Activated naive CD8-positive, alpha-beta T cell treated with anti-CD3 and anti-CD28 coated beads, Interleukin-2, amount 50 U/mL, for 24 hours (primary cell): ENCODE measurements at places on chromosomes 2 and 18.

DNA sequence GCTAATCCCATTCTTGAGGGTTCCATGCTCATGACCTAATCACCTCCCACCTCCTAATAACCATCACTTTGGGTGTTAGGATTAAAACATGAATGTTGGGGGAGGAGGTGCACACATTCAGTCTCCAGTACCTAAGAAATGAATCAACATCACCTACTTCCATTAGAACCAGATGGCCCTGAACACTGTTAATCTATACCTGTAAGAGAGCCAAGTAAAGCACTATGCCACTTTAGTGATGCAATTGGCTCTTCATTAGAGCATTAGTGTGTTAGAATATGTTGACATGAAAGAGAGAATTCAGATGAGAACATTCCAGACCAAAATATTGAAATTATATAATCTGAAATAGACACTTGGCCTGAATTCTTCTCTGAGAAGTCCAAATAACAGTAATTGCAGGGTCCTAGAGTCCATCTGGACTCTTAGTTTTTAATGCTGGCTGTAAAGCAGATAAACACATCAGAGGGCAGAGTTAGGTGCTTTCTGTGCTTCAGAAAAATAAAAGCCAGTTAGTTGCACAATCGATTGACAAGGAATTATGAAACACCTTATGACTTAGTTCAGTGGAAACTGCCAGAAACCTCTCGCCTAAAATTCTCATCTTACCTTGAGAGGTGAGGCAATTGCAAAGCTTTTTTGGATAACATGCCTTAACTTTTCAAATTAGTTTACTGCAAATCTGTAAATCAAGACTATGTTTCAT is 923.7 kb downstream of the SLC4A3 start:
- no peak for DNase-seq

GRCh38 chr2:61582165-61582564 is 44.0 kb upstream of the XPO1 start:
- DNase-seq, result no peak

- no peak for DNase-seq
Observed at GRCh38 chr2:71720283-71720560, 266.9 kb downstream of the DYSF start.

DNA sequence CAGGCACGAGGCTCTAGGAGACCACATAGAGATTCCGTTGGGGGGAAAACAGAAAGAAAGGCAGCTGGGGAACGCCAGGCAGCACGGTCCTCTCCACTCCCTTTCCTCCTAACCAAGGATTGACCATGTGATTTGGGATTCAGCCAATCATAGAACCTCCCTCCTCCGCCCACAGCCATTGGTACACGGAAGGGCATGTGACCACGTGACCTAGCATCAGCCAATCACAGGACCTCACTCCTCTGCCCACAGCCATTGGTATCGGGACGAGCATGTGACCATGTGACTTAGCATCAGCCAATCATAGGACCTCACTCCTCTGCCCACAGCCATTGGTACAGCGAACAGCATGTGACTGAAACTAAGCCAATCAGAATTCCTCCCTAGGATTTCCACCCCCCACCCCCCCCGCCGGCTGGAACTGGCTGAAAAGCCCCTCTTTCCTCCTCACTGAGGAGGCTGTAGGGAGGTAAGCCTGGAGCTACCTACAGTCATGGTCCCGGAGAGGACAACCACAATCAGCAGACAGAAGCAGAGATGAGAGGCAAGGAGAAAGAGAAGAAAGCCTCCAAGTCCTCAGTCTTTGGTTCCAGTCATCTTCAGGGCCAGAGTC is 7.6 kb downstream of the SERPINE2 start:
- no peak for DNase-seq

- no peak for DNase-seq
Observed at GRCh38 chr2:198880986-198881385, 576.8 kb downstream of the SATB2 start.

DNA sequence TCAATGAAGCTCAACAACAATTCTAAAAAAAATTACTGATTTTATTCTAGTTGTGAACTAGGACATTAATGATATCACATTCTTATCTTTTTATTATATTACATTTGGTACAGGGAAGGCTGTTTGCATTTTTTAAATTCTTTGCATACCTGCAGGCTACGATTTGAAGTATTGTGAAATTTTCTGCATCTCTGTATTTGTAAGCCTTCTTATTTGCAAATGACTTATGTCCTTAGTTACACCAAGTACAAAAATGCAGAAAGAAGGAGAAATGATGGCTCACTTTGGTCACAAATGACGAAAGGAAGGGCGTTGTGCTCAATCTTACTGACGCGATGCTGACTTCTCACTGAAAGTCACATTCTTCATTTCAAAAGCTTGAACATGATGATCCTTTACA is 227.5 kb upstream of the SOX11 start:
- DNase-seq, result no peak
